ENCODE measurements at places on chromosomes 16 and 17. TPM values are rescaled to one million over a fixed set of nuclear protein-coding genes. Genes with fewer than 3 reads are reported as not detected.
A peak's percentile ranks its signal among the peaks of the same experiment; 100 is the strongest.

CA5A gene
- not detected for polyA plus RNA-seq

DNA sequence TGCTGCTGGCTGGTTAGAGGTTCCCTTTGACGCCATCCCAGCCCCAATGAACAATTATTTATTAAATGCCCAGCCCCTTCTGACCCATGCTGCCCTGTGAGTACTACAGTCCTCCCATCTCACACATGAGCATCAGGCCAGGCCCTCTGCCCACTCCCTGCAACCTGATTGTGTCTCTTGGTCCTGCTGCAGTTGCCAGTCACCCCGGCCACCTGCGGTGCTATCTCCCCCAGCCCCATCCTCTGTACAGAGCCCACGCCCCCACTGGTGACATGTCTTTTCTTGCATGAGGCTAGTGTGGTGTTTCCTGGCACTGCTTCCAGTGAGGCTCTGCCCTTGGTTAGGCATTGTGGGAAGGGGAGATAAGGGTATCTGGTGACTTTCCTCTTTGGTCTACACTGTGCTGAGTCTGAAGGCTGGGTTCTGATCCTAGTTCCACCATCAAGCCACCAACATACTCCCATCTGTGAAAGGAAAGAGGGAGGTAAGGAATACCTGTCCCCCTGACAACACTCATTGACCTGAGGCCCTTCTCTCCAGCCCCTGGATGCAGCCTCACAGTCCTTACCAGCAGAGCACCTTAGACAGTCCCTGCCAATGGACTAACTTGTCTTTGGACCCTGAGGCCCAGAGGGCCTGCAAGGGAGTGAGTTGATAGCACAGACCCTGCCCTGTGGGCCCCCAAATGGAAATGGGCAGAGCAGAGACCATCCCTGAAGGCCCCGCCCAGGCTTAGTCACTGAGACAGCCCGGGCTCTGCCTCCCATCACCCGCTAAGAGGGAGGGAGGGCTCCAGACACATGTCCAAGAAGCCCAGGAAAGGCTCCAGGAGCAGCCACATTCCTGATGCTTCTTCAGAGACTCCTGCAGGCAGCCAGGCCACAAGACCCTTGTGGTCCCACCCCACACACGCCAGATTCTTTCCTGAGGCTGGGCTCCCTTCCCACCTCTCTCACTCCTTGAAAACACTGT lies 11.3 kb downstream of the CX3CL1 start:
- peak; percentile 24 for DNase-seq

- no peak for DNase-seq
These were observed 15.6 kb upstream of the NKD1 start for GRCh38 chr16:50532576-50532975.

ALOX15B gene
- not detected for polyA plus RNA-seq

GRCh38 chr17:72566671-72567484 lies 446.1 kb downstream of the SOX9 start:
- no peak for DNase-seq

GRCh38 chr16:50360779-50361178 lies 8.0 kb downstream of the BRD7 start:
- no peak for DNase-seq

GRCh38 chr16:10663146-10663545 lies 31.6 kb downstream of the TEKT5 start:
- DNase-seq: no peak

- no peak for DNase-seq
These were observed 3.5 kb upstream of the MRPL38 start for GRCh38 chr17:75908201-75908600.

DNA sequence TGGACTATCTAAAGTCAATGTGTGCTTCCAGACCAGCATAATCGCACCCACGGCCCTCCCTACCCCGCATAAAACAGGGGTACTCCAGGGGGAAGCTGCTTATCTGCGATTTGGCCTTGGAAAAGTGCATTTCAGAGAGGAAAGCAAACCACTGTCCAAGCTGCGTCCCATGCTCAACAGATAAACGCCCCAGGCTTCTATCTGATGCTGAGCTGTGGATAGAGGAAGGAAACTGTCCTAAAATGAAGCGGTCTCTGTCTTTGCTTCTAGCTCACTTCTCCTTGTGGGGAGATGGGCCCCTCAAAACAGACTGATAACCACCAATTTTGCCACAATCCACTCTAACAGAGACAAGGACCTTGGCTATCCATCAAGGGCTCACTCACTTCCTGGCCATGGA lies 160.5 kb upstream of the TNRC6C start:
- DNase-seq: no peak

HYDIN gene
- not detected for polyA plus RNA-seq

DNA sequence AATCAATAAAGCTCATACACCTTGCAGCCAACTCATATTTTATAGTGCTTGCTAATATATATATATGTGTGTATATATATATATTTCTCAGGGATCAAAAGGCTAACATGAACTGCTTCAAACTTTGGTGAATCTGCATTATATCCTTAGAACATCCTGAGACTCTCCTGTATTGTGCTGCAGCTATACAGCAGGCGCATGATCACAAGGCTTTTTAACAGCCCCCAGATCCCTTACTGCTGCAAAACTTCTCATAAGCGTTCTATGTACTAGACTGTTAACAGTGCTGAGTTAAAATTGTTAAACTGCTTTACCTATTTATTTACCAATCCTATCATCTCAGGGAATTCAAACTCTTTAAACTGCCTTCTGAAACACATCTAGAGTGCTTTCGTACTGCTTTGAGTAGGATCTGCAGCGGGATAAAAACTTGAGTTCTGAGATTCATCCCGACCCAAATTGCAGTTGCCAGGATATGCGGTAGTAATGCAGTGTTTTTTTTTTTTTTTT lies 1.3 kb downstream of the GPATCH8 start:
- DNase-seq: no peak

GRCh38 chr17:1072551-1072961 lies 75.6 kb downstream of the TIMM22 start:
- no peak for DNase-seq

DNA sequence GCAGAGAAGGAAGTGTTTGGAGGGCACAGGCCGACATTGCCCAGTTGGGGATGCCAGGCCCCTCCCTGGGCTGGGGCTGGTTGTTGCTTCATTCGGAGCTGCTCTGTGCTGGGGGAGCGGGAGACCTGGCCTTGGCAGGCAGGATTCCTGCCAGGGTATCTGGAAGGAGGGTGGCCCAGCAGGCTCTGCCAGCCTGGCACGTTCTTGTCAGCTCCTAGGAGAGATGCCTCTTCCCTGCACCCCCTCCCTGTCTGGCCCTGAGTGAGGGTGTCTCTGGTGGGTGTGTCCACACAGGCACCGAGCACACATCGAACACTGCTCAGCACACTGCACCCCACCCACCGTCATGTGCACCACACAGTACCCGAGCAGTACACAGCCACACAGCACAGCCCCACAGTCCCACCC lies 35.2 kb downstream of the ARHGAP23 start:
- DNase-seq: no peak

All from B cell (primary cell).